ENCODE measurements at places on chromosomes 4 and X. TPM values are rescaled to one million over a fixed set of nuclear protein-coding genes. Genes with fewer than 3 reads are reported as not detected.

DNA sequence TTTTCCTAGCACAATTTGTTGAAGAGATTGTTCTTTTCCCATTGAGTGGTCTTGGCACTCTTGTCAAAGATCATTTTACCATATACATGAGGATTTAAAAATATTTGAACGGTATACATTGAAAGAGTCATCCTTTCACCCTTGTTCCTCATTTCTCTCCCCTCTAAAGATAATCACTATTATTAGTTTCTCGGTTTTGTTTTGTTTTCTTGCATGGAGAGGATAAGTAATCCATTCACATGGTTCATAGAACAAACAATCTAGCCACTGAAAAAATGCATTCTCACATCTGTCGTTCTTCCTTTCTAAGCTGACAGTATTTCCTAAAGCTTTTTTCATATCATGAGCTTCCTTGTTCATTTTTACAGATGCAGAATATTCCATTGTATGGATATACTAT lies 39.2 kb upstream of the MSMO1 start:
- DNase-seq = no peak

DNA sequence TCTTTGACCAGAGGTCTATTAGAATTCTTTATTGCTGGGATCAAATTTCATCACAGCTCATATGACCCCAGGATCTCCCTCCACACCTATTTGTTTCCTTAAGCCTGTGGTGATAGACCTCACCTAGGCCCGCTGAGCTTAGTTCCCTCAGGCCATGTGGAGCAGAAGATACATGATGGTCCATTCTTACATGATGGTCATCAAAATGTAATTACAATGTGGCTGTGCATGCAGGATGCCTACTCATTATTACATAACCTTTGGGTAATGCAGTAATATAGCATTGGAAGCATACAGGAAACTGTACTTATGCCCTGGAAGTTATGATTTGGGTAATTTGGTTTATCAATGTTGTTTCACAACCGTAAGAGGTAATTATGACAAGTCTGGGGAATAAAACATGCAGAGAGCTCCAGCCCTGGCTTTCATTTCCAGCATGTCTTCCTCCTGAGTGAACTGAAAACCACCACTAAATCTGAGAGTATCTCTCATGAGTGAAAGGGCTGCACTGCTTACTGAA lies 67.0 kb upstream of the AGA start:
- DNase-seq = no peak

DNA sequence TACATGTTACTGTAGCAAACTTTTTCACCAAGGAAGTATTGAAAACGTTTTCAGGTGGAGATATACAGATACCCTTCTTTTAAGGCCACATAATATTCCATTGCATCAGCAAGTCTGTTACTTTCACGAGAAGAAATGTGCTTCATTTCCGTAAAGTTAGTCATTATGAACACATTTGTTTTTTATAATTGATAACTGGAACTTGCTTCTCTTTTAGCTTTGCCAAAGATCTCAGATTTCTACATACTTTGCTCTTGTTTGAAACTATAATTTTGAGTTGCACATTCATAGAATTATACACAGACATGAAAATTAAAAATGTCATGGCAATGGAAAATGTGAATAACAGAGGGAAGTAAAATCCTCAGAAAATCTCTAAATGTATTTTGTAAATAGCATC lies 128.7 kb upstream of the GIMD1 start:
- no peak for DNase-seq

GRCh38 chr4:113820108-113820507 lies 58.6 kb upstream of the CAMK2D start:
- no peak for DNase-seq

GPR50 gene
- not detected for total RNA-seq

NDNF gene
- total RNA-seq = 6.9 TPM

HELT gene
- total RNA-seq = not detected

All from psoas muscle (tissue), 8 donors.